NCI-H748 treated with DMSO at 0.1 percent for 48 hours (cell line): ENCODE measurements at places on chromosomes 11 and 22.

DNA sequence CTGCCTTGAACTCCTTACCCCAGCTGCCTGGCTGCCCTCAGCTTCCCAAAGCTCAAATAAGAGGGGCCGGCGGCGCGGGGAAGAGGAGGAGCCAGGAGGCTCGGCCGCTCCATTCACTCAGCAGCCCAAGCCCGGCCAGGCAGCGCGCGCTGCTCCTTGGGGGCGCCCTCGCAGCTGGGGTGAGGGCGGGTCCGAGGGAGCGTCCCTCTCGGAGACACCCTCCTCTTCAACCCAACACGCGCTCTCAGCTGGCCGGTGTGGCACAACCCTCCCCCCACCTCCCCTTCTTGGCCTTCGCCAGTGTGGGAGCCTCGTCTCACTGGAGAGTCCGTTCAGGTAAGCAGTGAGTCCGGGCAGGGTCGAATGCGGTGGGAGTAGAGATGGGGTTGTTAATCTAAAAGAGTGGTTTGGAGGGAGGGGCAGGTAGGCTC lies at the start of gene WT1:
Gene WT1 (minus strand): TSS at position 29 of the 431 bp plus-strand sequence.
- DNase-seq: no peak

GRCh38 chr11:8488395-8488794 lies 105.6 kb downstream of the STK33 start:
- no peak for DNase-seq

DNA sequence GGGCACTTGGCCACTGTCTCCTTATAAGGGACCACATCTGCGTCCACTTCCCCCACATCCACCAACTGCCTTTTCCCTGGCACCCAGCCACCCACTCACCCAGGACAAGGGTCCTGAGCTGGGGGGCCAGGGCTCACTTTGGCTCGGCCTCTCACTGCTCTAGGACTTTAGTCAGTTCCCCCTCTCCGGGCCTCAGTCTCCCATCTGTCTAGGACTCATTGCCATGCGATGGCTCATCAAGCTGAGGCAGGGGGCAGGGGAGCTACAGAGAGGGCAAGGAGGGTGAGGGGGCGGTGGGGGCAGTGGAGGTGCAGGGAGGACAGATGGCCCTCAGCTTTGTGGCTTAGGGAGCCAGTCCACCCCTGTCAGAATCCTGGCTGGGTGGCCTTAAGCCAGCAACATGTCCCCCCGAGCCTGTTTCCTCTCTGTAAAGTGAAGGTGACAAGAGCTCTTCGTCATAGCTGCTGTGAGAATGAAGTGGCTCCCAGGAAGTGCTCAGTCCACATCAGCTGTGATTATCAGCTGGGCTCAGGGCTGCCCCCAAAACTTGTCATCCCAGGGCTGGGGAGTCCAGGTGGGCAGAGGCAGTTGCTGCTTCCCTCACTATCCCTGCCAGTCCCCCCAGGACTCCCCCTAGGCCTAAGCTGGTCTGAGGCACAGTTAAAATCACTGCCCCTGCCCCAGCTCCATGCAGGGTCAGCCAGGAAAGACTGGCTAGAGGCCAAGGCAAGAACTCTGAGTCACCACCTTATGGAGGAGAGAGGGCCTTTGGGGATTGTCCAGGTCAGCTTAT lies 14.9 kb downstream of the RAC2 start:
- DNase-seq: no peak

- DNase-seq: no peak
These were observed 387.7 kb downstream of the NXPE2 start for GRCh38 chr11:115065830-115066664.

- DNase-seq: no peak
These were observed 27.8 kb downstream of the MYH9 start for GRCh38 chr22:36360011-36360410.

GRCh38 chr22:34801221-34801620 lies 264.7 kb upstream of the ISX start:
- DNase-seq: no peak
